ENCODE measurements at places on chromosomes 2 and 18.

DNA sequence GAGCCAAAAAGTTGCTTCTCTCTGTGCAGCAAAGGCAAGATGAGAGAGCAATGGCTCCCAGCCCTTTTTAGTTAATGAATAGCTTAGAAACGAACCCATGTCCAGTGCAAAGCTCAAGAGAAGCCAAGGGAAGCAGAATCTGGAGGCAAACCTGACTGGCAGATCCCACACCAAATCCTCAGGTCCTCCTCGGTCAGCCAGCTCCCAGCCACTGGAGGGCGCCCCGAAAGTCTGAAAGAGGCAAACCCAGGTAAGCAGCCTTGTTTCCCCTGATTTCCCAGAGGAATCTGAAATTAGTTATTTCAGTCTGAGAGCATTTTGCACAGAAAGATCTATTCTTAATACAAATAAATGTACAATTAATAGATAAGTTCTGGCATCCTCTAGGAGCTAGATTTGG, 71.3 kb upstream of the PID1 start:
- no peak for DNase-seq

DNA sequence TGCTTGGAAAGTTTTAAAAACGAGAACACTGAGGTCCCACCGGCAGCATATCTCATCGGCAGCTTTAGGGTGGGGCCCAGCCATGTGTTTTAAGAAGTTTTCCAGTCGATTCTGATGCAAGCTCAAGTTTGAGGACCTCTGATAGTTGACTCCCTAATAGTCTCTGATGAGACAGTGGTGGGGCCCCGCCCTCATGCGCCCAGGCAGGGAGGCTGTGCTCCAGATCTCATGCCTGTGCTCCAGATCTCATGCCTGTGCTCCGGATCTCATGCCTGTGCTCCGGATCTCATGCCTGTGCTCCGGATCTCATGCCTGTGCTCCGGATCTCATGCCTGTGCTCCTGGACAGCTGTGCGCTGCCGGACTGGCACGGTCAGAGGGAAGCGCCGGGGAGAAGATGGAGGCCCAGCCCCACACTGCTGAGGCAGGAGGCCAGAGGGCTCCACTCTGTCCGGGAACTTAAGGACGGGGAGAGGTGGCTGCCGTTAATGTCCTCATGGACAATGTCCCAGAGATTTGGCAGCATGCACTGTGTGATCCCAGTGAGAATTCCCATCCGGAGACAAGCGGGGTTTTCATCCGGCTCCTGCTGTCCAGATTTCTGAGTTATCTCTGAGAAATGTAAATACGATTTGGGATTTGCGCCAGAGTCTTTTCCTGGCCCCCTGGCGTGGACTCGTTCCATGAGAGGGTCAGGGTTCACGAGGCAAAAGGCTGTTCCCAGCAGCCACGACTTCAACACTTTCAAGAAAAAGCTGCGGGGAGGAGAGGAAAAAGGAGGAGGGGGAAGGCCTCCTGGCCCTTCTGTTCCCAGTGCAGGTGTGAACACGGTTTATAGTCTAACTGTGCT, 9.4 kb upstream of the COLEC11 start:
- no peak for DNase-seq

- DNase-seq: no peak
These were observed 484.5 kb upstream of the ZNF804A start for GRCh38 chr2:184113696-184114403.

GRCh38 chr2:20229322-20230113, 4.6 kb upstream of the SDC1 start:
- no peak for DNase-seq

DNA sequence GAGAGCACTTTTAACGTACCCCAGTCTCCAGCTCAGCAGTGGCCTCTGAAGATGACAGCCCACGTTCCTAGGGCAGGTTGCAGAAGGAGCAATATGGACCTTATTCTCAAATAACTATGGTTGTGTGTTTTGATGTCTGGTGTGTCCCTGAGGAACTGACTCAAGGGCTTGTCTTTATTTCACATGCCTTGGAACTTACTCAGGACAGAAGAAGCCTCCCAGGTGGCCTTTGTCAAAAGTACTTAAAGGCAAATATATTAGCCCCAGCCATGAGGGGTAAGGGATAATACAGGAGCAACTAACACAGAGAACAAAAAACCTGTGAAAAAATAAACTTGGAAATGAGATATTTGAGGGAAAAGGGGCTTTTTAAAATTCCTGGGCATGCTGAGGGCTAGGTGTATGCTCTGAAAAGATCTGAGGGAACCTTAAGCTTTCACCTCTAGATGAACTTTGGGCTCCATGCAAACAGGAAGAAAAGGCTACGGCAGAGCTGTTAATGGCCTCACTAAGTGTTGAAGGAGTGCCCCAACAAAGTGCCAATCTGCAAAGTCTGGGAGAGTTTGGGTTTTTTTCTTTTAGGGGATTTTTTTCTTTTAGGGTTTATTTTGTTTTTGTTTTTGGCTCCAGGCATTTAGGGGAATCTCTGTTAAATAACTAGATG, 40.3 kb downstream of the SRBD1 start:
- DNase-seq: no peak

GRCh38 chr2:18290386-18290785, 270.1 kb downstream of the RDH14 start:
- DNase-seq: no peak

DNA sequence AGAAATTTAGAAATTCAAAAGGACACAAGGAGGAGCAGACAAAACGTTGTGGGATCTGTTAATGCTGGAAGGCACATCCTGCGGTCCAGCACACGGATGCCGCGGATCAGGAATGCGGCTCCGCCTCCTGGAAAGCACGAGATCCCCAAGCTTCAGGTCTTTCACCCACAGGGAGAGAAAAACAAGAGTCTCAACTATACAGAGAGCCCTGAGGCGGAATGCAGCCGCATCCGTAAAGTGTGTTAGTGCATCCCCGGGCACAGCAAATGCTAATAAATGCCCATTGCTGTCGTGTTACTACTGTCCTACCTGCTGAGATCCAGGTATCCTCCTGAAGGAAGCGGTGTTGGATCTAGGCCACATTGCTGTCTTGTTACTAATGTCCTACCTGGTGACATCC, 303.9 kb downstream of the EIPR1 start:
- DNase-seq: no peak

DNA sequence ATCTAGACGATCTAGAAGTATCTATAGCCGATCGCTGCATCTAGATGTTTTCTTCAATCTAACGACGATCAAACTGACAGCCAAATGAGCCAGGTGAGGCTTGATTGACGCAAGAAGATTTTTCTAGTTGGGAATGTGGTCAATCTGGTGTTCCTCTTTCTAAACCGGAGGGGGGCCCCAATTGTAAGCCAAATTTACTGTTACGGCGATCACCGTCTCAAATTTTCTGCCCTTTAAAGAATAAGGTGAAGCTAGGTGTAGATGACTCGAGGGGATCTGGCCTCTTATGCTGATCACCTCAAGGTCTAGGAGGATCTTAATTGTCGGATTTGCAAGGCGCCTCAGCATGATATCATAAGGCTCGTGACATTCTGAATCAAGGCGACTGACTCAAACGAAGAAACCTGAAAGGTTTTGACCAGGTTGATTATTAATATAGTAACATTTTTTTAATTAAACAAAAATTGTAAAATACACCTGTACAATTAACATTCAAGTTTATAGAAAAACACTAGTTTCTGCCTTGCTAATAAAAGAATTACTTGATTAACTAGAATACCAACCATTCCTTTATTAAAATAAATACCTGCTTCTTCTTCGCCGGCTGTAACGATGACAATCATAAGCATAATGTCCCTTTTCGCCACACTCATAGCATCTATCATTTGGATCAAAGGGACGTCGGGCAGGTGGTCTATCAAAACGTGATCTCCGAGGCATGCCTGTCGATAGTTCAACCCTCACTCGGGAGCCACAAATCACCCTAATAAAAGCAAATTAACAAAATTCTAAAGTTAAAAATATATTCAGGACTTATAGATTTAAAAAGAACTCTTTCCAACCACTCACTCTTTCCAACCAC, 2.0 kb downstream of the SRSF7 start:
- no peak for DNase-seq

DNA sequence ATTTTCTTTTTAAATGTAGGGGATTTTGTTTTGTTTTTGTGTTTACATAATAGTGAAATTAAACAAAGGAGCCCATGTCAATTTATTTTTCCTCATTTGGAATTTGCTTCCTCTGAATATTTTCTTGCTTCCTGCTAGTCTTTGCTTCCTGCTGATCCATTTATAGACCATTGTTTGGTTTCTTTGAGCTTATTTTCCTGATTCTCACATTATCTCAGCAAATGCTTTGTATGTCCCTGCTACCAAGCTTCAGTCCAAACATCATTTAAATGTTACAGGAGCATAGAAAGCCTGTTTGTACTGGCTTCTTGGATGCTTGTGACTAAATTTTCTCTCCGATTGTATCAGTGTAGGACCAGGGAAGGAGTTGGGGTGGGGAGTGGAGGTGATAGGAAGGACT, 127.3 kb upstream of the IL1R2 start:
- DNase-seq: no peak

- no peak for DNase-seq
These were observed 58.1 kb downstream of the COA5 start for GRCh38 chr2:98550165-98550564.

- DNase-seq: no peak
These were observed 83.8 kb downstream of the FAM117B start for GRCh38 chr2:202718614-202719013.
